ENCODE measurements at places on chromosomes 1 and 21.

GRCh38 chr1:118564961-118565703, 380.1 kb upstream of the SPAG17 start:
- DNase-seq: no peak

- no peak for DNase-seq
Observed at GRCh38 chr1:112409414-112409813, 13.4 kb downstream of the CTTNBP2NL start.

- DNase-seq: no peak
Observed at GRCh38 chr1:14034506-14034905, 334.5 kb downstream of the PRDM2 start.

- DNase-seq: no peak
Observed at GRCh38 chr1:221204055-221204833, 325.0 kb downstream of the HLX start.

DNA sequence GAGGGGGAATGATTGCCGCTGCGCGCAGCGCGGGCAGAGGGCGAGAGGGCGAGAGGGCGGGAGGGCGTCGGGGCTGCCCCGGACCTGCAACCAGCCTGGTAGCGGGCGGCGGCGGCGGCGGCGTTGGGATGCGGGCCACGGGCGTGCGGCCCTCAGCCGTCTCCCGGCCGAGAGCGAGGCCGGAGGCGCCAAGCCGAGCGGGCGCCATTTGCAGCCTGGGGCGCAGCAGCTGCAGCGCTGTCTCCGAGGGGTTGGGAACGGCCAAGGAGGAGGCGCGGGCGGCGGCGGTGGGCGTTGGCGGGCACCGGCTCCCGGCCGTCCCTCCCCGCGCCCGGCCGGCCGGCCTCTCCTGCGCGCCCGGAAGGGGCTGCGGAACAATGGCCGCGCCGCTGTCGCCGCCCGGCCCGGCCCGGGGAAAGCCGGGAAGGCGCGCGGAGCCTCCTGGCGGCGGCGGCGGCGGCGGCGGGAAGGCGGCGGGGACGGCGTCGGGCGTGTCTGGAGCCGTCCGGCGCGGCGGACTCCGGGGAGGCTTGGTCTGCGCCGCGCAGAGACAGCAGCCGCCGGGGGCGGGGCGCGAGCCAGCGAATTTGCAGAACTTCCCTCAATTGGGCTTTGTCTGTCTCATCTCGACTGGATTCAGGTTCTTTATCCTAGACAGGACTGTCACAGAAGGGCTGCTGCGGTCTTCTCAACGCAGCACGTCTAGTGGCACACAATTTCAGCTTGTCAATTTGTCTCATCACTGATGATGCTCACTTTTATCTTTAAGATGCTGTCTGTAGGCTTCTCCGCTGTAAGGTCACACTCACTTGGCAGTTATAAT, 35.7 kb downstream of the ZBTB8B start:
- no peak for DNase-seq

GRCh38 chr21:26814386-26814785, 30.8 kb downstream of the ADAMTS1 start:
- DNase-seq: no peak

- no peak for DNase-seq
Observed at GRCh38 chr21:33732038-33732437, 89.7 kb downstream of the ITSN1 start.

GRCh38 chr1:220123889-220124288, 30.0 kb downstream of the IARS2 start:
- no peak for DNase-seq

DNA sequence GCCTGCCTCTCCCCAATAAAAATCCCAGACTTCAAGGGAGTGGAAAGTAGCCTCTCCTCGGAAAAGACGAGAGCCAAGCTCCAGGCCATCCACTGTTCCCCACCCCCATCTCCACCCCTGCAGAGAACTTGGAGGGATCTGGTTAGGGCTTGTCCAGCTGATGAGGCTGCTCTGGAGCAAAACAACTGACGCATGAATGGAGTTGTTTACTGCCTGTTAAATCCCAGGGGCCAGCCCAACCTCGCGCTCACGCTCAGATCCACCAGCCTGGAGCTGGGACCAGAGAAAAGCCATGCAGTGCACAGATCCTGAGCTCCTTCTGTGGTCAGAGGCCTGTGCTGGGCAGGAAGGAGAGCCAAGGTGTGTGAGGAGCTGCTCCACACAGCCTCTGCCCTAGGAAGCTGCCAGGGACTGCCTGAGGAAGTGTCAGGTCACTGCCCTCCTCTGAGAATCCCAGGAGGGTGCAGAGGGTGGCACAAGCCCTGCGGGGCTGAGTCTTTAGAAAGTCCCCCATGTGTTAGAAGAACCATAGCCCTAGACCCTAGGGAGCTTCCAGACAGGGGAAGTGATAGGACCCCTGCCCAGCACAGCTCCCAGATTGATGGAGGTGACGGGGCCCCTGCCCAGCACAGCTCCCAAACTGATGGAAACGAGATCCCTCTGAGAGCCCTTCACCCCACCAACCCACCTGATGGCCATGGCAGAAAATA, 109.0 kb upstream of the IPO9 start:
- DNase-seq: no peak

DNA sequence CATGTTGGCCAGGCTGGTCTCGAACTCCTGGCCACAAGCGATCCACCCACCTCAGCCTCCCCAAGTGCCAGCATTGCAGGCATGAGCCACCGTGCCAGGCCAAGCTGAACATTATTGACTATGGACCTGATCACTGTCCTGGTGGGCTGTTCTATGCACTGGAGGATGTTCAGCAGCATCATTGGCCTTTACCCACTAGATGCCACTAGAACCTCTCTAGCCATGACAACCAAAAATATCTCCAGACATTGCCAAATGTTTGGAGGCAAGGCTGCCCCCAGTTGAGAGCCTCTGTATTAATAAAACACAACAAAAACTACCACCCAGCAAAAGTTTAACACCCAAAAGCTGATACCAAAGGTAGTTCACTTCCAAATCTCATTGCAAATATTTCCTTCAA, 110.8 kb upstream of the SOD1 start:
- no peak for DNase-seq

DNA sequence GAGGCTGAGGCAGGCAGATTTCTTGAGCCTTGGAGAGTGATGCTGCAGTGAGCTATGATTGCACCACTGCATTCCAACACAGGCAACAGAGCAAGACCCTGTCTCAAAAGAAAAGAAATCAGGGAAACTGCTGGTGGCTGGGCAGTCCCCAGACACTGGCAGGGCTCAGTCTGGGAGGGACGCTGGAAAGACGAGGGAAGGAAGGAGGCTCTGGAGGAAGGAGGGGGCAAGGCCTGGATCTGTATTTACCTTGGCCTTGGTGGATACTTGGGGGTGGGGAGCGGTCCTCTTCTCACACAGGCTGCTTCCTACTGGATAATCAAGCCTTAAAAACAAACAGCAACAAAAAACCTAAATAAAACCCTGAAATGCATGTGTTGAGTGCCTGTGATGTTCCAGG, 24.4 kb downstream of the KCNQ4 start:
- DNase-seq: no peak

- no peak for DNase-seq
Observed at GRCh38 chr1:53548031-53548491, 88.9 kb downstream of the DMRTB1 start.

GRCh38 chr1:88126467-88126866, 557.6 kb upstream of the PKN2 start:
- no peak for DNase-seq

DNA sequence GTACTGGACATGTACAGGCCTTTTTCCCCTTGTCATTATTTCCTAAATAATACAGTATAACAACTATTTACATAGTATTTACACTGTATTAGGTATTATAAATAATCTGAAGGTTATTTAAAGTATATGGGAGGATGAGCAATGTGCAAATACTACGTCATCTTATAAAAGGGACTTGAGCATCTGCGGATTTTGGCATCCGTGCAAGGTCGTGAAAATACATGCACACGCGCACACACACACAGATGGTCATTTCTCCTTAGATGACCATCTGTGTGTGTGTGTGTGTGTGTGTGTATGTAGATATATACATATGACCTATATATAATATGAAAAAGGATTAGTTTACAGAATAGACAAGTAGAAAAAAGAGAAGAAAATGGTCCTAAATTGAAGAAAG, 15.4 kb downstream of the ALG14 start:
- DNase-seq: no peak

DNA sequence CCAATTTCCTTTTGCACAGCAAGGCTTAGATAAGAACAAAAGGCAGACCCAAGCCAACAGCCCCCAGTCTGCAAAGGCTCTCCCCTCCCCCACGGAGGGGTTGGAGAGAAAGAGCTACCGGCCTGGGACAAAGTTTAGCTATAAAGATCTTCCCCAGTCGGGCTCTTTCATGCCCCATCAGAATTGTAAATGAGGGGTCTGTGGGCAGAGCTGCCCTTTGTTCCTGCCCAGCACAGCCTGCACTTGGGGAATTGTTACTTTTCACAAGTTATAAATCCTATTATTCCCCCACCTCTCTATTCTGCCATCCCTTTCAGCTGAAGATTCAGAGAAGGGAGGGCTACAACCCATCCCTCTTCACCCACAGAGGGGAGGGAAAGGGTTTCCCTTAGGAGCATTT, 3.5 kb downstream of the MYCL start:
- no peak for DNase-seq

DNA sequence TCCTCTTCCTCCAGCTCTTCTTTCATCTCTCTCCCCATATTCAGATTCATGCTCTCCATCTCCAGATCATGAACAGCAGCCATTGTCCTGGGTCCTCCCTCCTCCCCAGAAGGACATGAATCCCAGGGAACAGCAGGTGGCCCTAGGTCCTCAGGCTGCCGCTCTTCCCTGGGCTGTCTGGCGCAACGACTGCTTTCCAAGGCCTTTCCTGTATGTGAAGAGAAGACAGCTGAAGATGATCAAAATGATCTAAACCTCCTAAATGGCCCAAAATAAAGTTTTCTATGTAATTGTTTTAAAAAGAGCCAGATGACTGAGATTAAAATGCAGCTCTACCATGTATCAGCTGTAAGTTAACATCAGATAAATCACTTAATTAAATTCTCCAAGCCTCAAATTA, 22.5 kb downstream of the RHBDL2 start:
- DNase-seq: no peak

DNA sequence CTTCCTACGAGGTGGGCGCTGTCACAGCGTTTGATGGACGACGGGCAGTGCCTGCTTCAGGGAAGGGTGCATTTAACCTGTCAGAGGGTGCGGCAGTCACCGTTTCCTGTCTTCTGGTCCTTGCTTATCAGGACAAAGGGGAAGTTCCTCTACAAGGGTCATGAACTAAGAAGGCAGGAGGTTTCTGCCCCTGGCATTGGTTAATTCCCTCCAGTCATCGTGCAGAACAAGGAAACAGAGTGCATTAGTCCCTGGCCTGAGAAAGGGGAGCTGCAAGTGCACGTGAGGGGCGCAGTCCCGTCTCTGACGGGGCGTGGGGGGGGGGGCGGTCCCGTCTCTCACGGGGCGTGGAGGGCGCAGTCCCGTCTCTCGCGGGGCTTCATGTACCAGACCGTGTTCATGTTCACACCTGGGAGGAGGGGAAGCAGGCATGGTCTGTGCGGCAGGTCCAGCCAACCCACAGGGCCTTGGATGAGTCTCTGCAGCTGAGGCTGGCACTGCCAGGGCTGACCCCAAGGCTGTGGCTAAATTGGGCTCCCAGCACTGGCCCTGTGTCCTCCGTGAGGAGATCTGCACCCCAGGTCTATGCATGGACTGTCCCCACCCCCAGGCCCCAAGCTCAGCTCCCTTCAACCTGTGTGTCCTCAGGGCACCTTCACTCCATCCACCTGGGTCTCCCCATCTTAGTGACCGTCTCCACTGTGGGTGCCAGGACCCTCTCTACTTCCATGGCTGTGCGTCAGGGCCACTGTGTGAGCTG, 89.2 kb upstream of the COL6A1 start:
- no peak for DNase-seq

- DNase-seq: no peak
Observed at GRCh38 chr1:53314606-53315005, 13.3 kb downstream of the LRP8 start.

DNA sequence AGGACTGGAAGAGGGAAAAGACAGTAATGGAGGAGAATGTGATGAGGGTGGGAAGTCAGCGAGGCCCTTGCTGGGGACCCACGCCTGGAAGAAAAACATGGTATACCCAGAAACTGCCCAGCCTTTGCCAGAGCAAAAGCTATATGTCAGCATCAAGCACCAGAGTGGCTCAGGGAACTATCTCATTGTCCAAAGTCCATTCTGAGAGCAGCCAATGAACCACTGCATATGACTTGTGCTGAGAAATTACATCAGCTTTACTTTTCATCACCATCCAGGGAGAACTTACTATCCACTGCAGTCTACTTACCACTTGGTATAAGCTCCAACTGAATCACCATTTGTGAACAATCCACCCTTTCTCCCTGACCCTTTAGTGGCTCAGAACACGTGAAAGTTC, 148.1 kb downstream of the TTLL7 start:
- DNase-seq: no peak

DNA sequence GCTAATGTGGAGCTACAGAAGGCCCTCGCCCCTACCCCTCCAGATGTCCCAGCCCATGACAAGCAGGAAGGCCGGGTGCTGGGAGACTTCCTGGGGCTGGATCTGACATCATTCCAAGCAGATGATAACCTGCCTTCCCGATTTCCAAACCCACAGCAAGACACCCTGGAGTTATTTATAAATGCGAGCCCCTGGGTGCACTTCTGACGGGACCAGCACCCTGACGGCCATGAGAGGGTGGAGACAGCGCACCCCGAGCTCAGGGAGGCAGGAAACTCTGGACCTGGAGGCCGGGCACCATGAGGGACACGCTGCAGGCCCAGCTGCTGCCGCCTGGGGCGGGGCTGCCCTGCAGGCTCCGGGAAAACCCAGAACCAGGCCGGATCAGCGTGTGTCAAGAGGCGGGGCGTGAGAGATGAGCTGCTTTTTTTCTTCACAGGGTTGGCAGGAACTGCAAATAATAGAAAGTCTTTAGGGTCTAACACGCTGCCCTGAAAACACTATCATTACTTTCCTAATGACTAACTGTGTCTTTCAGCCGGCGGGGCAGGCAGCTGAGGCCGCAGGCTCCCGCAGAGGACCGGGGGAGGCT, 2.5 kb upstream of the PCBP3 start:
- DNase-seq: peak; percentile 79

DNA sequence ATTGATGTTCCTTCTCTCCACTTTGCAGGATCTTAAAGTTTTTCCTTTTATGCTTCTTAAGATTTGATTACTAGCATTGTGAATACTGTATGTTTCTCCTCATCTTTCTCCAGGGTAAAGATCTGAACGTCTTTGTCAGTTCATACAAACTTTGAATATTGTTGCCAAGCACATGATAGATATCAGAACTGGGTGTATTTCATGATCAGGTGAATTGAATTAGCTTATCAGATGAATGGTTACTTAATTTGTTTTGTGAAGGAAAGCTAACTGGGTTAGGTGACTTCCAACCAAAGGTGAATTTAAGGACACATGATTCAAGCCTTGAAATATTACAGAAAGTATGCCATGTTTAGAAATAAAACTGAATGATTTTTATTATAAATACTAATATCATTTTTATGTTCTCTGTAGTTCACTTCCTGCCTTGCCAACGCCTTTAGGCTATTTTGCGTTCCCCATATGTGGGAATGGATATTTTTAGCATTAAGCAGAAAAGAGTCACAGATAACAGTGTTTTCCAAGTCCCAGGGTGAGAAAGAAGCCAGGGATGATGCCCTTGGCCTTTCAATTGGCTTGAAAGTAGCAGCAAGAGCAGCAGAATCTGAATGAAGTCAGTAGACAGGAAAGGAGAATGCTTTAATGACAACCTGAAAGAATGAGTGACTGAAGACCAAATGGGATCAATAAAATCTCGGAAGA, 752.1 kb downstream of the NCAM2 start:
- DNase-seq: no peak

- DNase-seq: no peak
Observed at GRCh38 chr1:197799271-197799670, 24.0 kb upstream of the DENND1B start.

- no peak for DNase-seq
Observed at GRCh38 chr1:218479436-218480115, 134.4 kb downstream of the TGFB2 start.
